ENCODE measurements at places on chromosomes 12 and 14. TPM values are rescaled to one million over a fixed set of nuclear protein-coding genes. Genes with fewer than 3 reads are reported as not detected.

Gene C12orf57
- total RNA-seq, result 225 TPM

Gene LTBP2
- total RNA-seq, result 1.9 TPM

Gene HSPB8
- 2.7 TPM for total RNA-seq

Gene SLC10A1
- not detected for total RNA-seq

Gene NTF3
- total RNA-seq, result not detected

Gene CRACR2A
- total RNA-seq, result 6.5 TPM

Gene C14orf180
- not detected for total RNA-seq

Gene SENP1
- 31.2 TPM for total RNA-seq

Gene IL26
- not detected for total RNA-seq

Gene EFS
- 17.8 TPM for total RNA-seq

Gene RERGL
- total RNA-seq, result not detected

Gene WDHD1
- 15.0 TPM for total RNA-seq

Gene SERPINA1
- not detected for total RNA-seq

Gene RD3L
- not detected for total RNA-seq

Gene TRIM9
- 2.3 TPM for total RNA-seq

Gene TSPAN19
- 0.59 TPM for total RNA-seq

Gene GLS2
- 0.21 TPM for total RNA-seq

All from endothelial cell (in vitro differentiated cells).